ENCODE measurements at places on chromosomes 3 and 15.

DNA sequence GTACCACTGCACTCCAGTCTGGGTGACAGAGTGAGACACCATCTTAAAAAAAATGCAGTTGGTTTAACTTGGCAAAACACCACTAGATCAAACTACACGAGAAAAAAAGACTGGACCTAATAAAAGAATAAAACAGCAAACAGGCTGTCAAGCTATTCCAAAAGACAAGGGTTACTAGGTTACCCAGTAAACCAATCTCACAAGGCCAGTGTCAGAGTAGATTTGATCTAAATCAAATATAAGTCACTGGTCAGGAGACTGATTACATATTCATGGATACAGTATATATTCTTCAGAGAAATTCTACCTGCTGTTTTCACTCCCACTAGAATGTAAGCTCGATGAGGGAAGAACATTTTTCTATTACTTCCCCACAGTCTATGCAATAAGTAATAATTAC, 2.5 kb upstream of the GANC start:
- H3K36me3 ChIP-seq, result no peaks in the 10 kb centered on the region
- H3K27ac ChIP-seq, result no peak overlapping the region
- H3K4me3 ChIP-seq, result no peak overlapping the region
- H3K27me3 ChIP-seq, result no peaks in the 10 kb centered on the region

- no peak for DNase-seq
- H3K4me1 ChIP-seq, result no peaks in the 10 kb centered on the region
- no peaks in the 10 kb centered on the region for H3K36me3 ChIP-seq
- H3K4me3 ChIP-seq, result no peak overlapping the region
- no peak overlapping the region for H3K27ac ChIP-seq
These were observed 214.1 kb downstream of the TNIK start for GRCh38 chr3:171245796-171246765.

DNA sequence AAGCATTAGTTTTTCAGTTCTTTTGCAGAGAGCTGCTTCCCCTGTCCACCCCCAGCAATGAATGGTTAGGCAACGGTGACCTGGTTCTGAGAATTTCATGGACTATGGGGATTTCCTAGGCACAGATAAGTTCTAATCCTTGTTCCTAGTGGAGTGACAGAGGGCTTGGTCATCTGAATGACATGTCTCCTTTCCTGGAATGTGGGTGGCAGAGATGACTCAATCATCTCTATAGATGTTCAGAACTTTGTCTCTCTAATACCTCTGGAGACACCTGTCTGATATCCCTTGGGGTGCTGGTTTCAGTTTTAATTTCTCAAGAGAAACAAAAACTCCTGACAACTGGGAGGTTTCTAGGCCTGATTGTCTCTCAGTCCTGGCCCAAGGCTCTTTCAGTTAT, 10.4 kb downstream of the PLA2G4E start:
- no peak for DNase-seq
- no peak overlapping the region for H3K4me3 ChIP-seq
- peaks cover 17% of the 10 kb centered on the region for H3K27me3 ChIP-seq
- H3K36me3 ChIP-seq, result peaks cover 5% of the 10 kb centered on the region

DNA sequence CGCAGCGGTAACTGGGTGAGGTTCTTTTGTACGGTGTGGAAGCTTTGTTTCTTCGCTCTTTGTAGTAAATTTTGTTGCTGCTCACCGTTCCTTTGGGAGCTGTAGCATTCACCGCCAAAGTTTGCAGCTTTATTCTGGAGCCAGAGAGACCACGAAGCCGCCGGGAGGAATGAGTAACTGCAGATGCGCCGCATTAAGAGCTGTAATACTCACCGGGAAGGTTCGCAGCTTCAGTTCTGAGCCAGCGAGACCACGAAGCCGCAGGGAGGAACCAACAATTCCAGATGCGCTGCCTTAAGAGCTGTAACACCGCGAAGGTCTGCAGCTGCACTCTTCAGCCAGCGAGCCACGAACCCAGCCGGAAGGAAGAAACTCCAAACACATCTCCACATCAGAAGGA, 56.0 kb upstream of the DYNC1LI1 start:
- no peaks in the 10 kb centered on the region for H3K4me1 ChIP-seq
- no peak overlapping the region for H3K4me3 ChIP-seq
- no peak for DNase-seq
- no peaks in the 10 kb centered on the region for H3K36me3 ChIP-seq

DNA sequence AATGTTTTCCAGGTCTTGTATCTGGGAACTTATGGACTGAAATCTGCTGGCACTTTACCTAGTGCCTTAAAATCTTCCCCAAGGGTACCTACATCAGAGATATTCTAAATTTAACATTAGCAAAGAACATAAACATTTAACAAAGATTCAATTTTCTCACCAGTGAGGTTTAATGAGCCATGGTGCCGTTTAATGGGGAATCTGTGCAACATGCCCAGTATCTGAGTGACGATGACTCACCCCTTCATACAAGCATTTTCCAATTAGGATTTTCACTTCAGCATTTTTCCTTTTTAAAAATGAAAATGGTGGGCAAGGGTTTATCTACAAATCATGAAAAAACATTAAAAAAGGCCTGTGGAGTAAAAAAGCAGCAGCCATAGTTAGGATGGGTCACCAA, 189.4 kb downstream of the SLC9A9 start:
- H3K27me3 ChIP-seq, result no peaks in the 10 kb centered on the region
- DNase-seq, result no peak
- no peak overlapping the region for H3K4me3 ChIP-seq
- H3K27ac ChIP-seq, result no peak overlapping the region
- peaks cover 30% of the 10 kb centered on the region for H3K36me3 ChIP-seq
- no peaks in the 10 kb centered on the region for H3K4me1 ChIP-seq

DNA sequence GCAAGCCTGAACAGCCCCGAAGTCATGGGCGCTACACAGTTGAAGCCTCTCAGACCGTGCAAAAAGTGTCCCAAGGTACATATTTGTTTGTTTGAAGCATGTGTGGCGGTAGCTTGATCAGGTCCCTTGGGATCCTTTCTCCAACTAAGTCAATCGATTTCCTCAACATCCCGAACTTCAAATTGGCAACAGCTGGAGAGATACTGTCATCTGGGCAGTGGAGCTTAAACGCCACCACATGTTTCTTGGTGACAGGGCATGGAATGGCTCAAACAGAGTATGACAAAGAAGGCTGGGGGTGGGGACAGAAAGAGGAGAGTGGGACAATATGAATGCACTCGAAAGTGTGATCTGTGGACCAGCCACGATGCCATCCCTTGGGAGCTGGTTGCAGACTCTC, 84.9 kb upstream of the PSMD6 start:
- no peaks in the 10 kb centered on the region for H3K4me1 ChIP-seq
- H3K27me3 ChIP-seq, result no peaks in the 10 kb centered on the region
- H3K36me3 ChIP-seq, result no peaks in the 10 kb centered on the region
- H3K27ac ChIP-seq, result no peak overlapping the region
- no peak for DNase-seq
- H3K4me3 ChIP-seq, result no peak overlapping the region

DNA sequence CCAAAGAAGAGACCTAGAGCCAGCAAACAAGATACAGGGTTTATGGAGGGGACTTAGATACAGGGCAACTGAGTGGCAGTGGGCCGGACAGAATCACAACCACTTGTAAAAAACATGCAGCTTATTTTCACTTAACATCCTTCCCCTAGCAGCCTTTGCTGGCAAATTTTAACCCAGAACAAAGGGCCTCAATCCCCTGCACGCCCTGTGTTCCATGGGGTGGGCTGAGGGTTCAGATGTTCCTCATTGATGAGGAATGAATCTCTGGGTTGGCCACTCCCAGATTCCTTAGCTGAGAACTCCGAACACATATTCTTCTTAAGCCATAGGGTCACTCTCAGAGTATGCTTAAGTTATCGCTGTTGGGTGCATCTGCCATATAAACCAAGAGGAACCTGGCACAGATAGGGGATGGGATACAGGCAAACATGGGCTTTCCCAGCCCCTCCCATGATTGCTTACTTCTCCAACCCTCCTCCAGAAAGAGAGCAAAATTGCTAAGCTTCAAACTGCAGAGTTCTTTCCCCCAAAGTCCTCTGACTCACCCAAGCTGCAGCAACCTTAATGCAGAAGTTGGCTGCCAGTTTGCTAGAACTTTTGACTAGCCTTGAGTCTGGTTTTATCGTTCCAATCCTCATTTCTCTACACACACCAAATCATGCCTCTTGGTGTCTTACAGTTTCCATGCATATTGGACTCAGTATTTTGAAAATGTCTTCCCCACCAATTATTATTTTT, 146.9 kb downstream of the CD47 start:
- DNase-seq, result no peak
- no peaks in the 10 kb centered on the region for H3K4me1 ChIP-seq
- H3K27me3 ChIP-seq, result no peaks in the 10 kb centered on the region
- H3K36me3 ChIP-seq, result no peaks in the 10 kb centered on the region
- no peak overlapping the region for H3K4me3 ChIP-seq

GRCh38 chr3:101943029-101943428, 93.7 kb downstream of the NFKBIZ start:
- peaks cover 46% of the 10 kb centered on the region for H3K4me1 ChIP-seq
- peak overlapping the region; percentile 70 for H3K4me3 ChIP-seq
- peak overlapping the region; percentile 73 for H3K27ac ChIP-seq
- no peak for DNase-seq
- no peaks in the 10 kb centered on the region for H3K27me3 ChIP-seq
- H3K36me3 ChIP-seq, result no peaks in the 10 kb centered on the region

DNA sequence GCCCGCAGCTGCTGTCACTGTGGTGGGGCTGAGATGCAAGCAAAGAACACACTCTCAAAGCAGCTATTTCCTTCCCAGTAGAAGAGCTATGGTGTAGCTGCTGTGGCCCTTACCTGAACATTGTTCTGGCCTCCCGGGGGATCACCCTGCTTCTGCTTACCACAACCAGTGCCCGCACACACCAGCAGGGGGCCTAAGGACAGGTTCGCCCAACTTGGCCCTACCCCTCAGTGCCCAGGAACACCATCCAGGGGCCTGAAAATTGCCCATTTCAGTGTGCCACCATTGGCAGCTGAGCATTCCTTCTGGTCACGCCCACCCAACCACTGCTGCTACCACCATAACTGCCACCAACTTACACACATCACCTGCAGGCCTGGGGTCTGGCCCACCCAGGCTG, 113.0 kb downstream of the TP63 start:
- H3K4me3 ChIP-seq, result no peak overlapping the region
- H3K27me3 ChIP-seq, result no peaks in the 10 kb centered on the region
- no peak for DNase-seq

- H3K36me3 ChIP-seq, result no peaks in the 10 kb centered on the region
- no peak for DNase-seq
- no peak overlapping the region for H3K4me3 ChIP-seq
- H3K4me1 ChIP-seq, result no peaks in the 10 kb centered on the region
These were observed 8.9 kb upstream of the CCDC50 start for GRCh38 chr3:191320316-191320715.

DNA sequence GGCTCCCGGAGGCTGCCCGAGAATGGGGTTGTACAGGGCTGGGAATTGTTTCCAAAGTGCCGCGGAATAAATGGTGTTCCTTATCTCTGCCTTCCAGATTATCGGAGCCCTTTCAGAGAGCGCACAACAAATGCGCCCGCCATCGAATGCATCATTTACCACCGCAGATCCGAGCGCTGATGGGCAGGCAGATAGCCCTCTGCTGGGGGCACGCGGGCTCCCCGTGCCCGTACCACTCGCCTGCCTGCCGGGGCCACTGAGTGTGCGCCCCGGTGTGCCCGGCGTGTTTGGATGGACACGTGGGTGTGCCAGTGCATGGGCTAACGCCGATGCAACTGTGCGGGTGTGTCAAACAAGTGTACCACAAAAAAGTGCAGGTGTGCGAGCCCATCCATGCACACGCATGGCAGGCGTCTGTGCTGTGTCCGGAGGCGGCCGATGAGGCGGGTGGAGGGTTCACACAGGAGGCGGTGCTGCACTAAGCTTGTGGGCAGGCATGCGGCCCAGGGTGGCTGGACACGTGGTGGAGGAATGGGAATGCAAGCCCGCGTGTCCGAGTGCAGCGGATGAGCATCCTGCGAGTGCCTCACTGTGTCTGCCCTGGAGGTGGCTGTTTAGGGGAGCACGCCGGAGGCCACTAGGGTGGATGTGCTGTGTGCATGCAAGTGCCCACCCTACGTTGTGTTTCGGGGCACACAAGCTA, 3.8 kb upstream of the GATA2 start:
- H3K27ac ChIP-seq, result no peak overlapping the region
- peaks cover 10% of the 10 kb centered on the region for H3K4me1 ChIP-seq
- peak overlapping the region; percentile 67 for H3K4me3 ChIP-seq
- H3K36me3 ChIP-seq, result peaks cover 8% of the 10 kb centered on the region
- no peak for DNase-seq
- H3K27me3 ChIP-seq, result peaks cover 46% of the 10 kb centered on the region

GRCh38 chr3:30505866-30506520, 100.4 kb upstream of the TGFBR2 start:
- no peaks in the 10 kb centered on the region for H3K36me3 ChIP-seq
- H3K4me3 ChIP-seq, result no peak overlapping the region
